ENCODE measurements at places on chromosomes 12 and 14.

DNA sequence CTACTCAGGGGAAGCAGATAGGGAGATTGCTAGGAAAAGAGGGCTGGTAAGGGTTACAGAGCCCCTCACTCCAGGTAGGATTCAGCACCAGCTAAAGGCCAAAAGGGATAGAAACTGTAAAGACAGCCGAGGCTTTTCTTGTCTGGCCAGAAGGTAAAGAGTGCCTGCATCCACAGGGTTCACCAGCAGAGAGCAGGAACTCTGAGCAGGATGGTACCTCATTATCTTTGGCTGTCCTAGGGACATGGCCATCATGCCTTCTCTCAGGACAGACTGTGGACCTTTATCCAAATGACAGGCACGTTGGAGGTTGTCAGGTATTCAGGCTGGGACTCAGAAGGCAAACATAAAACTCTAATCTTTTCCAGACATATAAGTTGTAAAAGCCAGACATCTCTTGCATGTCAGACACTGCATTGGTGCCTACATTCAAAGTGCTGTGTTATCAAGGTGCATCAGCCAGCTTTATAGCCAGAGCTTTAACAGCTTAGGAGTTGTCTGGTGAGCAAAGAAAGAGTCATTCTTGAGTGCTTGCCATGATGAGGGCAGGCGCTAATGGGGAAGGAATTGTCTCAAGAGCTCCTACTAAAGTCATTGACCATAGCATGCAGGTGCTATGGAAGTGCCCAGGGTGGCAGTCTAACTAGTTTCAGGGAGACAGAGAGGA is 89.5 kb downstream of the PELI2 start:
- DNase-seq = no peak

DNA sequence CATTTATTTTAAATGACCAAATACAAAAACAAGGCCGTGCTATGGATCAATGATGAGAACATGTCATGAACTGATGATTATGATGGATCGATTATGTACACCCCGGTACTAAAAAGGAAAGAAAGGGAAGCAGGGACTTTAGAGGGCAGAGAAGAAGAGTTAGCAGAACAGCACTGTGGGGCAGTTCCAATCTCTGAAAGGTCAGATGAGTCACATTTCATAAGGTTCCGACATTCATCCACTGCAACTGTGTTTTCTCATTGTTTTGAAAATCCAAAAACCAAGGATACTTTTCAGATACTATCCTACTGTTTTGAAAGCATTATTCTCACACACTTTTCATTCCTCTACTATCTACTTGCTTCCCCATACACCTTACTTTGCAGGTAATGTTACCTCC is 169.3 kb downstream of the STXBP6 start:
- no peak for DNase-seq

DNA sequence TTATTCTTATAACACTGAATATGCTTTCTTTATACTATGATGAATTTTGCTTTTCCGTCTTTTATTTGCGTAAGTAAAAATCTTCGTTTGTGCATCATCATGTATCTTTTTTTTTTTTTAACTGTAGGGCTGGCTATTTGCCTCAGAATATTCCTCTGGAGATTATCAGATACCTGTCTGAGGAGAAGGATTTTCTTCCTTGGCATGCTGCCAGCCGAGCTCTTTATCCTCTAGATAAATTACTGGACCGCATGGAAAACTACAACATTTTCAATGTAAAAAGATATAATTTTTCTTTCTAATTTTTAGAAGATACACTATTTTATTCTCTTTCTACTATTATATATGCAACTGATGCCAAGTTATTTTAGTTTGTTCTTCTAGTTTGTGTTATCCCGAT is 346.6 kb downstream of the TRHDE start:
- no peak for DNase-seq

GRCh38 chr12:26768611-26769603 is 64.1 kb downstream of the ITPR2 start:
- DNase-seq = no peak

DNA sequence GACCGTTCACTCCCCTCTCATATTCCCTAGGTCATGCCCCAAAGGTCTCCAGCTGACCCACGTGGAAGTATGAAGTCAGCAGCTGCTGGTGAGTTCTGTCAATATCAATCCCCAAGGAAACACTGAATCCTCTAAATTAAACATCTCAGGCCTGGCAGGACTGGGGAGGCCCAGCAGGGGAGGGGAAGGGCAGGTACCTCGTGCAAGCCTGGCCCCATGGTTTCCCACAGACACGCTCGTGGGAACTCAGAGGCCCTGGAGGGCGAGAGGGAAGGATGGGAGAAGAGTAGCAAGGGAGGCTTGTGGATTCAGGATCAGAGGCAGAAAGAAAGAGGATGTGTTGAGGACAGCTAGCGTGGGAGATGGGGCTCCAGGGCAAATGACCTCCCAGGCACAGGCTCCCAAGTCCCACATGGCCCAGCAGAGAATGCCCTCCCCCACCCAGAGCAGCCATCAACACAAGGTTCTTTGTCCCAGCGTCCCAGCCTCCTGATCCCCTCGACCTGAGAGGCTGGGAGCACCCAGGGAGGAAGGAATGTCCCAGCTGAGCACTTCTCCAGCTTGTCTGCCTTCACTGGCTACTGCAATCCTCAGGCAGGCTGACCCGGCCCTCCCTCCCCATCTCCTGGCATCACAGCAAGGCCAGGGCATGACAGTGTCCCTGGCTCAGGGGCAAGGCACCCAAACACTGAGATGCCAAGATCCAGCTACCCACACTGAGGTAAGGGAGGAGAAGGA is 20.1 kb upstream of the RPLP0 start:
- DNase-seq = no peak

DNA sequence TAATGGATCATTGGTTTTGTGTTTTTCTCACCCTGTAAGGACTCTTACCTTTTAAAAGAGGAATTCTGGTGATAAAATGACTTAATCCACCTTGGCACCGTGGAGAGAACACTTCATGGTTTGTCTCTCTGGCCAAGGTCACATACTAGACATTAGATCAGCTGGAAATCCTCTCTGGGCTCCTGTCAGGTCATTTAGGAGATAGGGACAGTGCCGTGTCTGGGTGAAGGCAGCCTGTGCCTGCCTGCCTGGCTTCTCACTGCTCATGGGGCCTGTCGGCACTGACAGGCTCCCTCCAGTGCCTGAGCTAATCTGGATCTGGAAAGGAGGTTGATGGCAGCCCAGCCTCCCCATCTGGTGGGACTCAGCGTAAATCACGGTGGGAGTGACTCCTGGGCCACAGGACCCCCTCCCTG is 5.7 kb downstream of the CRADD start:
- no peak for DNase-seq
